ENCODE measurements at places on chromosomes 1 and 21.
A peak's percentile ranks its signal among the peaks of the same experiment; 100 is the strongest.

- DNase-seq = no peak
Measured at GRCh38 chr1:21773585-21773984, 9.4 kb downstream of the USP48 start.

DNA sequence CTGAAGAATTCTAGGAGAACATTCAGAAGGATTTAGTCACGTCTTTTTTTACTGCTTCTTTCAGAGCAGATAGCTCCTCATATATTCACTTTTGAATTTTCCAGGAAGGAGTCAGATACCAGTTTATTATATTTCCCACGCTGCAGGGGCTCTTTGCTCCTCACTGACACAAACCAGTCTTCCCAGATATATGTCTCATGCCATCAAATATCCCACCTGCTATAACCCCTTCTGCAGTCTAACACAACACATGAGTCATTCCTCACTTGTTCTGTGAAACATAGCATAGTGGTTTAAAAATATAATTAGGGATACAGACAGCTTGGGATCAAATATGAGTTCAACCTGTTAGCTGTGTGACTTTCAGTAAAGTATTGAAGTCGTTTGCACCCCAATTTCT is 251.7 kb upstream of the DPYD start:
- DNase-seq = no peak

GRCh38 chr1:235004840-235005391 is 123.7 kb downstream of the TOMM20 start:
- DNase-seq = no peak

- peak; percentile 93 for DNase-seq
Measured at GRCh38 chr1:151196292-151196800, 2.0 kb upstream of the PIP5K1A start.

- DNase-seq = peak; percentile 79
Measured at GRCh38 chr1:246907472-246907871, 24.3 kb downstream of the AHCTF1 start.

DNA sequence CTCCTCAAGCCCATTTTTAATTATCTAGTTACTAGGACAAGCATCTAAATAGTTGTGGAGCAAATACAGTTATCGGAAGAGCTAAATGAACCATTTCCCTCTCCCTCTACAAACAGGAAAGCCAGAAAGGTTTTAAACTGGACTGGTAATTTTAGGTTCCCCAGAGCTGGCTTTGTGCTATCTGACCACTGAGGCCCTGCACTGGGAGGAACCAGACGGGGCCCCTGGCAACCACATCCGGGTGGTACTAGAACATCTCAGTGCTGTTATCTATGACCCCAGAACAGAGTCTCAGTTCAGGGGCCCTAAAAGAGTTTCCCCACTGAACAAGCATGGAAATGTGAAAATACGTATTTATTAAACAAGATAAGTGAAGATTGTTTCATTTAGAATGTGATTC is 7.7 kb upstream of the RSPH1 start:
- DNase-seq = no peak

DNA sequence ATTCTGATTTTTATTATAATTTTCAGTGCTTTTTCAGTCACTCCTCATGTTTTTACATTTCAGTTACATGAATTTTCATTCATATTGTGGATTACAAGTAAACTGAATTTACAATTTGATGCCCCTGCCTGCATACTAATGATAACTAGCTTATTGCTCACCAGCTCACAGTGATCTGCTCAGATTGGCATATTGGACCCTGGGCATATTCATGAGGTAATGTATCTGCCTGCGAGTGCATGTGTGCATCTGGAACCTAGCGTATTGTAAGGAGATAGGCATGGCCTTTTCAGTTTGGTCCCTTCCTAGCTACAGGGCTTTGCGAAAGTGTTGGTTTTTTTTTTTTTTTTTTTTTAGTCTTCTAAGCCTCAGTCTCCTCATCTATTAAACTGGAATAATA is 213.7 kb downstream of the SDCCAG8 start:
- no peak for DNase-seq

GRCh38 chr1:219179293-219179692 is 5.6 kb downstream of the LYPLAL1 start:
- peak; percentile 71 for DNase-seq

- no peak for DNase-seq
Measured at GRCh38 chr1:239308701-239309333, 77.6 kb upstream of the CHRM3 start.

DNA sequence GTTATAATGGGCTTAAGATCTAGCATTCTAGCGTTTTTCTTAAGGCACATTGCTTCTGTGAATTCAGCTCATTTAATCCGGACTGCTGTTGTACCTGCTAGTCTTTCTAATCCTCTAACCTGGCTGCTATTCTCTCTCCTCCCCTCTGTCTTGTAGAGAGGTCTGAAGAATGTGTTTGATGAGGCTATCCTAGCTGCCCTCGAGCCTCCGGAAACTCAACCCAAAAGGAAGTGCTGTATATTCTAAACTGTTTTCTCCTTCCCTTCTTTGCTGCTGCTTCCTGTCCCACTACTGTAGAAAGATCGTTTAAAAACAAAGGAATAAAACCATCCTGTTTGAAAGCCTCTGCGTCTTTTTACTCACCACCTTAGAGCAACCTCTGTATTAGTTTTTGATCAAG is 37.3 kb downstream of the CDC42 start:
- no peak for DNase-seq

DNA sequence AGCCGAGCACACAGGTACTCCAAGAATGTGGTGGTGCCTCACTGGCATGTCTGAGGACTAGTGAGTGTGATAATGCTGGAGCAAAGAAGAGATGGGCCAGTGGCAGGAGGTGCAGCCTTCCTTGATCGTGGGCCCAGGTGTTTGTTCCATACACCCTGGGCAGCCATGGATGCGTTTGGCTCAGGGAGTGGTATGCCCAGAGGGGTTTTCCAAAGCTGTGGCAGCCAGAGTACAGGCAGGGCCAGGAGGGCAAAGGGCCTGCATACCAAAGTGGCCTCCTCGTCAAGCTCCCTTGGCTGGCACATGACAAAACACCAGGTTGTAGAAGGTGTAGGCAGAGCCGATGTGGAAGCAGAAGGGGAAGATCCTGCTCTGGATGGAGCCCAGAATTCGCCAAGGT is 19.0 kb downstream of the PARS2 start:
- no peak for DNase-seq

GRCh38 chr1:51325391-51325790 is 5.0 kb downstream of the TTC39A start:
- DNase-seq = no peak

GRCh38 chr1:230892018-230892491 is 23.7 kb upstream of the C1orf198 start:
- DNase-seq = no peak

DNA sequence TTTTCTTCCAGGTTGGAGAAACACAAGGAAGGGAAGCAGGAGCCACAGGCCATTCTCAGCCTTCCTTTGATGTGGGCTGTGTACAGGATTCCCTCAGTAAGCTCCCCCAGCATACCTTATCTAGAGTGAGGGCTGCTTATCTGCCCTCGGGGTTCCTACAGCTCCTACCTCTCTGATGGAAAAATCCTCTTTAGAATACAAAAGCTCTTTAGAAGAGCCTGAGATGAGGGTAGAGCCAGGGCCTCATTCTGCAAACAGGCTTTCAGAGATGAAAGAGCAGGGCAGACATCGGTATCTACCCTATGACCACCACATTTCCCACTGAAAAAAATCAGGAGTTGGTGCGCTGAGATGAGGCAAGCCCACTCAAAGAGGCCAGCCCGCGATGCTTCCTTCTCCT is 85.1 kb downstream of the PLPP3 start:
- DNase-seq = no peak

DNA sequence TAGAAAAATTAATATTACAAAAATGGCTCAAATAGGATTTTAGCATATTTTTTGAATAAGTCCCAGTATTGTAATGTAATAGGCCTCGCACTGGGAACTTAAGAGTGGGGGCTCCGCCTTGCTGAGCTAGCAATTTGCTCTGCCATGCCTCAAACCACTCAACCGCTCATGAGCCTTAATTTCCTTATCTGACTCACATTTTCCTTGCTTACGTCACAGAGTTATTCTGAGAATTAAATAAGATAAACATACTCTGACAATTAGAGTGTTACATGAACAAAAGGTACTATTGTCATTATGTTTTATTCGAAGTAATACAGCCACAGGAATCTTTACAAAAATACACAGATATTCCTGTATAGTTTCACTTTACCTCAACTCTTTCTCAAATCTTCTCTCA is 108.1 kb downstream of the SLC44A5 start:
- DNase-seq = peak; percentile 37

DNA sequence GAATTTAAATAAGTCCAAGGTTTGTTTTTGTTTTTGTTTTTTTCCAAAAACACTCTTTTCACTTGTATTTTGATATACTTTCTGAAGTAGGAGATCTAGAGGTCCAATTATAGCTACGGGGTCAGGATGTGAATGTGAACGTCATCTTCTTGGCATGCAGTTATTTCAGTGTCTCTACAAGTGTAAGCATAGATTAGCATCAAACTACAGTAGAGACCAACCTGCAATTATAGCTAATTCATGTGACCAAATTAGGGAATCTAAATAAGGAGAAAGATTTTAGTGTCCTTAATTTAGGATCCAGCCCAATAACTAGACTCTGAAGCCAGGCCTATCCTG is 107.3 kb upstream of the PALMD start:
- no peak for DNase-seq

- DNase-seq = no peak
Measured at GRCh38 chr1:7677815-7678214, 93.3 kb upstream of the VAMP3 start.

DNA sequence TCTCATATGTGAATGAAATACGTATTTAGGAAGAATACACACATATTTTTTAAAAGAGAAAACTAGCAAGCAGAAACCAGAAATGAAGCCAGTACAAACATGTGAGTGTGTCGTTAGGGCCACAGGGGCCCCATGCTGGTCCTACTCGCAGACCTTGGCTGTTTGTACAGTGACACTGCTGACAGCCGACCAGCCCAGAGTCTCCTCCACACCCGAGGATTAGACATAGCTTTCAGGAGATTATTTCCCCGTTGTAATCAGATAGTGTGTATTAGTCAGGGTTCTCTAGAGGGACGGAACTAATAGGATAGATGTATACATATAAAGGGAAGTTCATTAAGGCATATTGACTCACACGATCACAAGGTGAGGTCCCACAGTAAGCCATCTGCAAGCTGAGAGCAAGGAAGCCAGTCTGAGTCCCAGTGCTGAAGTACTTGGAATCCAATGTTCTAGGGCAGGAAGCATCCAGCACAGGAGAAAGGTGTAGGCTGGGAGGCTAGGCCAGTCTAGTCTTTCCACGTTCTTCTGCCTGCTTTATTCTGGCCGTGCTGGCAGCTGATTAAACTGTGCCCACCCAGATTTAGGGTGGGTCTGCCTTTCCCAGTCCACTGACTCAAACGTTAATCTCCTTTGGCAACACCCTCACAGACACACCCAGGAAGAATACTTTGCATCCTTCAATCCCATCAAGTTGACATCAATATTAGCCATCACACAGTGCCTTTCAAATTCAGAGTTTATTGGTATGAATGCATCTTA is 51.2 kb downstream of the DIP2A start:
- peak; percentile 89 for DNase-seq

GRCh38 chr1:44659566-44659965 is 14.7 kb downstream of the TMEM53 start:
- DNase-seq = no peak

- no peak for DNase-seq
Measured at GRCh38 chr1:117540532-117540931, 65.3 kb upstream of the TENT5C start.

DNA sequence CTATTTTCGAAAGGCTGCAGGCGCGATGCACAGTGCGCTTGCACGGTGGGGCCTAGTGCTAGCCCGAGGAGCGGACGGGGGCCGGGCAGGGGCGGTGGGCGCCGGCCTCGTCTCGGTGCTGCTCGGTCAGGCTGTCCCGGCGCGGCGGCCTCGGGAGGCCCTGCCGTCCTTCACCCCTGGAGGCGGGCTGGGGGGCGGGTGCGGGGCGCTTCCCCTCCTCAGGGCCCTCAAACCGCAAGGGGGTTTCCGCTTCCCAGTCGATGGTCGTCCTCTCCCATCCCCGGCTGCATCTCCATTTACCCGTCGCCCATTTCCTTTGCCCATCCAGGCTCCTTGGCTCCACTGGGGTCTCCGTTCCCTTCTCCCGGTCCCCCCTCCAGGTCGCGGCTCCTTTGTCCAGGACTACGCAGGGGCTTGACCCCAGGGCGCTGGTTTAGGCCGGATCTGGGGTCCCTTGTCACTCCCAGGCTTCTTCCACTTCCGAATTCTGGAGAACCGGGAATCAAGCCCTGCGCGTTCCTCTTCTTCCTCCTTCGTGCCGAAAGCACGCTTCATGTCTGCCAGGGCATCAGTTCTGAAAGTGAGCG is 196.3 kb upstream of the LMO4 start:
- DNase-seq = no peak

DNA sequence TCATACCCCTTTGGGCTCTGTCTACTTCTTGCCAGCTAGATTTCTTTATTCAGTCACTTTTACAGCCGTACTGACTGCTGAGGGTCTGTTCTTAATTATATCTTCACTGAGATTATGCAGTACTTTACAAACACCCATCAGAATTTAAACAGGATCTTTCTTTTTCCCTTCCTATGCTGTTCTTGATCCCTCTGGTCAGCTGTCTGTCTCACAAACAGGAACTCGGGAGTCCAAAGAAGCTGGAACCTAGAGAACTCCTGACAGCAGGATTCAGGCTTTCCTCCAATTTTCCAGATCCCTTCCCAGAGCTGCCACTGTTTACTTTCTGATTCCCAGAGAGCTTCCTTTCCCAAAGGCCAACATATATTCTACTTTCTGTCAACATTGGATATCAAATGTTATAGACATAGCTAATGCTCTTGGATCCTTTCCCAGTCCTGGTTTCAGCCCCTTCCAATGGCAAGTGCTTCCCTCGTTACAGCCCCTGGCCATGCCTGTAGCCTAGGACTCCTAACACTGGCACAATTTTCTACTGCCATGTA is 59.5 kb downstream of the ATP2B4 start:
- peak; percentile 31 for DNase-seq

GRCh38 chr21:37257967-37258877 is 8.9 kb downstream of the VPS26C start:
- peak; percentile 60 for DNase-seq

DNA sequence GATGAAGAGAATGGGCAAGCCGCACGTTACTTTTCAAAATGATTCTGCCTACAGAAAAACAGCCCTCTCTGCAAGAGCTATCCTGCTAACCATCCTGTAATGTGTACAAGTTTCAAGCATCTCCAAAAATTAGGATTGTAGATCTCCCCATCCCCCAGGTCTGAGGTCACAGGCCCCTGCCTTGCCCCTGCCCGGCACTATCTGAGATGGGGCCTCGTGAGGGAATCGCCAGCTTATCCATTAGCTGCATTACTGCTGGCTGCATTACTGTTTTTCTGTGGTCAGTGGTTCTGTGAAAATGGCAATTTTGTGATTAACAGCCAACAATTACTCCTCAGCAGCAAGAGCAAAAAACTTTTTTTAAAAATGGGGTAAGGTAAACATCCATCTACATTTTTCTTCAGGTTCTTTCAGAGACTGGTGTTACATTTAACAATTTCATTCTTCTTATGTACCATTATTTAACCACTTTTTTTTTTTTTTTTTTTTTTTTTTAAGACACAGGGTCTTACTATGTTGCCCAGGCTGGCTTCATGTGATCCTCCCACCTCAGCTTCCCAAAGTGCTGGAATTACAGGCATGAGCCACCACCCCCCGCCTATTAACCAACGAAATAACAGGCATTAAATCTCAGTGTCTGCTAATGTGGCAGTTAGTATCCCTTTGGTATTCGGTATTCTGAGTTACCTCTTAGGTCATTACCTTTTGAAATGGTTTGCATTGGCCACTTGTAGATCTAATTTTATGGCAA is 83.8 kb downstream of the MRPL37 start:
- no peak for DNase-seq

GRCh38 chr1:39645411-39646043 is 6.1 kb upstream of the HEYL start:
- DNase-seq = no peak
